Fibroblast of mammary gland (primary cell): ENCODE measurements at places on chromosomes 5 and 9.

- no peak for DNase-seq
These were observed 29.2 kb upstream of the RXRA start for GRCh38 chr9:134297083-134297410.

DNA sequence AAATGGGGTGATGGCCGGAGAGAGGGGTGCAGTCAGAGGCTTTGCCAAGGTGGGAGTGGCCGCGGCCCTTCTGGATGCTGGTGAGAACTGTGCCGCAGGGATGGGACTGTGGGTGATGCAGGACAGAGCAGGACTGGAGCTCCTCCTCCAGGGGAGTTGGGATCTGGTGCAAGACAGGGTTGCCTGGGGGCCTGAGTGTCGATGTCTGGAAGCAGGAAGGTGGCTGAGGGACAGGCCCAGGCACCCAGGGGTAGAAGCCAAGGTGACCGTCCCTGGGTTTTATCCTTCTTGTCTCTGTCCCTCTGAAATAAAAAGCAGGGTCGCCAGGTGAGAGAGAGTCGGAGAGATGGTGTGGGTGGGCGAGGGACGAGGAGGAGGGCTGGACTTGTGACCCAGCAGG, 89.1 kb upstream of the IER5L start:
- no peak for DNase-seq

DNA sequence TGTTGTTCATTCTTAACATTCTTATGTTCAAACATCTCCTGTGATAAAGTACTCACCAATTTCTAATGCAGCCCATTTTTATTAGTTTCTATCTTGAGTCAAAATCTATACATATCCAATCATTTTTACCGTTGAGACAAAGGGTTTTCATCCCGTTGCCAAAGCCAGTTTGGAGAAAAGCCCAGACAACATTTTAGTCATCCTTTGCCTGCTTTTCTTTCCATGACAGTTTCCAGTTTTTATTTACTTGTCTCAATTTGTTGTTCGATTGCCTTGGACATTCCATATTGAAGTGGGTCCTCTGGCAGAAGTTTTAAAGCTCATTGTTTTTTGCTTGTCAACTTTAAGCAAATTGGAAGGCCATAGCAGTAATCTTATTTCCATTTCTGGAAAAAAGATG, 123.9 kb downstream of the RAB3C start:
- no peak for DNase-seq

DNA sequence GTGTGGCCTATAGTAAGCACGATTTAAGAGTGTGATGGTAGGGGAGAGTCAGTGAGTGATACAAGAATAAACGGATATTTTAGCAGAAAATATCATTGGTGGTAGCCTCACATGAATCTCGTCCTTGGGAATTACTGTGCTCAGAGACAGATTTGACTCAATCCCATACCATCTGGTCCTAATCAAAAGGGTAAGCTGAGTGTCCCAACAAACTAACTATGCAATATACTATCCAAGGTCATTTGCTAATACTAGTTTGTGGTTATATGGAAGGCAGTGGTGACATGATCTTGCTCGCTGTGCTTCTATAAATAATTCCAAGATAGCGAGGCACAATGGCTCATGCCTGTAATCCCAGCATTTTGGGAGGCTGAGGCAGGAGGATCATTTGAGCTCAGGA, 103.2 kb downstream of the TRPM6 start:
- peak; percentile 81 for DNase-seq

GRCh38 chr9:78167356-78167755, 68.5 kb upstream of the CEP78 start:
- no peak for DNase-seq

DNA sequence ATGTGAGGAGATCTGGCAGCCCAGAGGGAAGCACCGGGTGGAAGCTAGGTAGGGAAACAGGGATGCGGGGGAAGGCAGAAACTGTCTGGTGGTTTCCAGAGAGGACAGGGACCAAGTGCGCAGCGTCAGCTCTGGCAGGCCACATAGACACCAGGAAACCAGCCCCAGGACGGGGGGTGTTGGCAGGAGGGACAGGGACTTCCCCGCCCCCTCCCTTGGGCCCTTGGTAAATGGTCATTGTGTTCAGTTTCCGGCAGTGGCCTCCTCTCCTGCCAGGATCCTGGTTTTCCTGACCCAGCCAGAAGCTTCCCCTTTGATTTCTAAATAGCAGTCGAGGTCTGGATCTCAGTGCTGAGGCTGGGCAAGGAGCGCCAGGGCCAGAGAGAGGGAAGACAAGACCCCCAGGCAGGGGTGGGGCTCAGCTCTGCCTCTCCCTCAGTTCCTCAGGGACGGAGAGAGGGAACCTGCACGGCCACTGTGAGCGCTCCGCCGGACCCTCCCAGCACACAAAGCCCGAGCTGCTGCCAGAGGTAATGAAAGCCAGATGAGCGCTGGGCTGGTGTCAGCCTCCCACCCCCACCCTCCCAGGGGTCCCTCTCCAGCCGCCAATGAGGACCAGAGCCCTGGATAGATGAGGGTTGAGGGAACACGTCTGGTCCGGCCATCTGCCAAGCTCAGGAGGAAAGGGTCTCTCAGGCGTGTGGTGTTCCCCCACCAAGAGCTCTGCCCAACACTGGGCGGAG, 1.8 kb downstream of the RALGDS start:
- DNase-seq, result peak; percentile 28

DNA sequence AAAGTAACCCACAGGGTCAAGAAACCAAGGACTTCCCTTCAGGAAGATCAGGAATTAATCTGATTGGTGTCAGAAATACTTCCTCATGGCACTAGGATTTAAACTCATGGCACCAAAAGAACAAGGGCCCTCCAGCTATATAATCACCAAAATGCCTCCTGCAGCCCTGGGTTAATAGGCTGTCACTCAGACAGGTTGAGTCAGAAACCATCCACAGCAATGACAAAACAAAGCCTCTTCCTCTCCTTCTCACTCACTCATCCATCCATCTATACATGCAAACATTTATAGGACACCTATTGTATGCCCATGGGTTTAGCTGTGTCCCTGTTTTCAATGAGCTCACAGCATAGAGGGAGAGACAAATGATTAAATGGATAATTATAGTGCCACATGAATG, 62.5 kb upstream of the SPOCK1 start:
- no peak for DNase-seq

GRCh38 chr9:127558581-127559246, 53.4 kb upstream of the STXBP1 start:
- DNase-seq, result no peak

GRCh38 chr5:77015938-77016569, 14.2 kb upstream of the AGGF1 start:
- peak; percentile 73 for DNase-seq

DNA sequence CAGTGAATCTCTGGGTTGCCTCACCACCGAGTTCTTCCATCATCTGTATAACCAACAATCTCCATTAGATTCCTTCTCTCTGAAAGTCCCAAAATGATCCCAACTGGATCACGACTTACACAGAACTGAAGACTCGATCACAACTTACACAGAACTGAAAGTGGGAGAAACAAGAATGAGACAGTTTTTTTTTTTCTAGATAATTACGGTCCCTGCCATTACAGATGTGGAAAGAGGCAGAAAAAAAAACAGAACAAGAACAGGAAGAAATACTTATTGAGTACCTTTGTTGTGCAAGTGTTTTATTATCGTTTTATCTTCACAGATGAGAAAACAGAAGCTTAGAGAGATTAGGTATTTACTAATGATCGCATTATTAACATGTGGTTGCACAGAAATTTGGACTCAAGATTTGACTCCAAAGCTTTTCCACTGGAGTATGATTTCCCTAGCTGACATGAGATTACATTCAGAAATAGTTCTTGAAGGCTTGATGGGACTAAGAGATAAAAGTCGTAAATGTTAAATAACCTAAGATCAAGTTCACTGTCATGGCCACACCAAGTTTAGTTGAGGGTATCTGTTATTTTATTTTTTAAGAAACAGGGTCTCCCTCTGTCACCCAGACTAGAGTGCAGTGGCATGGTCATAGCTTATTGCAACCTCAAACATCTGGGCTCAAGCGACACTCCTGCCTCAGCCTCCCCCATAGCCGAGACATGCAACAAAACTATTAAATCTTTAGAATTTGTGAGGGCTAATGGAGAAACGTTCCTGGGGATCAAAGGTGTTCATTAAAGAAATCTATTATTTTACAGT, 8.9 kb downstream of the PLK2 start:
- no peak for DNase-seq

DNA sequence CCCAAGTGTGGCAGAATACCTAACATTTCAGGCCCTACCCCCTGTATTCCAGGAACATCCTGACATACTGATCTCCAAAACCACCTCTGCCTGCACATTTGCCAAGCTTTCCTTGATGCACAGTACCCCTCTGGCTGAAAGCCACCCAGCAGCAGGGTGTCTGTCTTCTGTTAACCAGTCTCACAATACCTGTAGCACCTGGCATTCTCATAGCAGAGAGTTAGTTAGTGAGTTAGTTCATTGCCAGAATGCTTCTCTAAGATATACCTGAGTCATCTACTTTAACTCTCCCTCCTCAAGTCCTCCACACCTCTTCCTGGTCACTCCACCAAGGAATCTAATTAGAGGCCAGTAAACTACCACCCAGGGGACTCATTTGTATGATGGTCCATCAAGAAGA, 46.1 kb upstream of the IL7R start:
- DNase-seq, result no peak

- DNase-seq, result peak; percentile 87
These were observed 47.2 kb downstream of the ARHGEF28 start for GRCh38 chr5:73673161-73673591.

DNA sequence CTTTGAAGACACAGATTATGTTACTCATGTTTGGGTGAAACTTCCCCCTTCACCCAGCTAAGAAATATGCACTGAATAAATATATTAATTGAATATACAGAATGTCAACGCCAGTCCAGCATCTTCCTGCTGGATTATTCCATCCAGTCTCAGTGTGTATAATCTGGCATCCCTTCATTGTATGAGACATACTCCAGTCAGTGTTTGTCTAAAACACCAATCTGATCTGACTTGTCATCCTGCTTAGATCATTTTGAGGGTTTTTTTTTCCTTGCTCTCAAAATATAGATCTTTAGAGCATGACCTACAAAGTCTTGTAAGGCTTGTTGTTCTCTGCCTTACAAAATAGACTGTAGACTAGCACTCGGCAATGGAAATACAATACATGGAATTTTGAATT, 195.1 kb downstream of the SMARCA2 start:
- peak; percentile 28 for DNase-seq

GRCh38 chr9:96056226-96056625, 180.7 kb downstream of the ERCC6L2 start:
- no peak for DNase-seq

DNA sequence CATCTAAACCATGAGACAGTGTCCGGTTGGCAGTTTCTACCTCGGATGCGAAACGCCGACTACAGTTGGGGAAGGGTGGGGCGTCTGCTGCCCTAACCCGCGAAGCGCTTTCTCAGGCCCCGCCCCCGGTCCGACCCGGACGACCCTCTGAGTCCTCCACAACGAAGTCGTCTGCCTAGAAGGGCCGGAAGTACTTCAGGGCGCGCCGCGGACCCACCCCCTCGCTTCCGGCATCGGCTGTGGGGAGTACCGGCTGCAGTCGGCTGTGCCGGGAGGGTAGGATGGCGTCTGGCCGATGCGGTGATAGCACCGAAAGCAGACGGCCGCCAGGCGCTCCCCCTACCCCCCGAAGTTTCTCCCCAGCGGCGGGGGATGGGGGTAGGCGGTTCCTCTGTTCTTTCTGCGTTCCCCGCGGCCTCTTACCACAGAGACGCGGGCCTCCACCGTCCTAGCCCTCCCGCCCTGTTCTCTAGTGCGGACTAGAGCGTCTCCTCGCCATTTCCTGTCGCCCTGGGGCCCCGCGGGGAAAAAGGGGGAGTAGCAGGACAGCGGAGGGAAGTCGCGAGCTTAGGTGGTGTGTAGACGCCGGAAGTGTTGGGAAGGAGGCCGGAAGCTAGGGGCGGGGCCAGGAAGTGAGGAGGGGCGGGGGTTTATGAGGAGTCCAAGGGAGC, at the start of gene TRIM41:
TRIM41 (plus strand) TSS at position 224 of the 671 bp plus-strand sequence. CDS start 719 bp downstream, outside the sequence.
- DNase-seq, result peak; percentile 99

DNA sequence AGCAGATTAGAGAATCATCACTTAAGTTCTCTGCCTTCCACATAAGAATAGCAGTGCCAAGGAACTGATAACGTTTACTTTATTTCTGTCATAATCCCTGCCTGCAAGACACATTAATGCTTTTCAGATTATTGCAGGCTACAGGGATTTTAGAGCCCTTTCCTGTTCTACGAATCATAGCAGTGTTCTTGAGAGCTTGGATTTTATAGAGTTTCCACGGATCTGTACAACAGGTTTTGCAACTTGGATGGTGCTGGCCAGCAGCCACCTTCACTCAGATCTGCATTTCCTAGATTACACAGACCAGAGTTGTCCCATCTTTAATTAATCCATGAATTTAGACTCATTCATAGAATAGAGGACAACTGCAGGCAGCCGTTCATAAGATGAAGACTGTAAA, 38.1 kb downstream of the SLC12A2 start:
- DNase-seq, result peak; percentile 18

DNA sequence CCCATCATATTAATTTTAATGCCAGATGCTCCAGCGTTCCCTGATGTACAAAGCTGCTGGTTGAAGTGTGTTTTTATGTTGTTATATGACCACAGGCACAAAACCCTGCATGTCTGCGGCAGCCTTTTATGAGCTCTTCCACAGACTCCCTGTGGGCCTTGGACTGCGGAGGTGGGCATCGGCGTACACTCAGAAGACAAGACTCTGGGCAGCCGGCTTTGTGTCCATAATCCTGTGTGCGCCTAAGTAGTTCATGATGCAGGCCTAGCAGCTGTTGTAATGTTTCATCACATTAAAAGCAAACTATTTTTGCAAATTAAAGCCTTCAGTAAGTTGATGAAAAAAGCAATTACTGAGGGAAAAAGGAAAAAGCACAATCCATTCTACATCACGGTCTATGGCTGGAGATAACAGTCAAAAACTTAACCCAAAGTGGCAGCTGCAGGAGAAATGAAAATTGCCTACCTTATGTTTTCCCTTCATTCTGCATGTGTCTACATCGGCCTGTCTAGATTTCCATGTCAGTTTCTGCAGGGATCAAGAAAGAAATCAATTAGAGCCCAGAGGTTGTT, 78.8 kb downstream of the SEMA6A start:
- DNase-seq, result no peak

GRCh38 chr5:54794135-54794975, 191.0 kb downstream of the ESM1 start:
- no peak for DNase-seq

DNA sequence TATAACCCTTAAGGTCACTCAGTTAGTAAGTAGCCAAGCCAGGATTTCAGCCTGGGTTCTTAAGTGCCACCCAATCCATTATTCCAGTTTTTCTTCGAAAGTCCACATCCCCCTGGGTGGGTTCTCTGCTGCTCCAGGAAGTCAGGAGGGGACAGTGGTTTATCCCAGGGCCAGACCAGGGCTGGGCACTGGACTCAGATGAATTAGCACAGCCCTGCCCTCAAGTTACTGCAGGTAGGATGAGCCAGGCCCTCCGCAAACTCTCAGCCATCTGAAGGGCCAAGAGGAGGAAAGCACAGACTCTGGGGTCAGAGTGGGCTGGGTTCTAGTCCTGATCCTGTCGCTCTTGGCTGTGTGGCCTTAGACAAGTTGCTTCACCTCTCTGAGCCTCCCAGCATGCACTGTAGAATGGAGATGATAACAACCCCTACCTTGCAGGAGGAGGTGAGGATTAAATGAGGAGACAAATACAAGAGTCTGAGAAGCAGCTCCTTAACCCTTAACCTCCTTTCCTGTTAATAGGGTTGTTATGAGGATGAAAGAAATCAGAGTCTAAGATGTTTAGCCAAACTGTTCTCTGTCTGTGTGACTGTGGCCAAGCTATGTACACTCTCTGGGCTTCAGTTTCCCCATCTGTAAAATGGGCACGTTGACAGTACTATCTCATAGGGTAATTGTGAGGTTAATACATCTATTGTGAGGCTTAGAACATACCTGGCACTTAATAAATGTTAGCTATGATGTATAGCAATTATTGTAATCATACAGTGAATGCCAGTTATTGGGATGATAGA, 6.8 kb upstream of the NEURL1B start:
- no peak for DNase-seq

- no peak for DNase-seq
These were observed 22.4 kb upstream of the PLPP1 start for GRCh38 chr5:55557123-55557522.
